ENCODE measurements at places on chromosomes 7 and 10.

DNA sequence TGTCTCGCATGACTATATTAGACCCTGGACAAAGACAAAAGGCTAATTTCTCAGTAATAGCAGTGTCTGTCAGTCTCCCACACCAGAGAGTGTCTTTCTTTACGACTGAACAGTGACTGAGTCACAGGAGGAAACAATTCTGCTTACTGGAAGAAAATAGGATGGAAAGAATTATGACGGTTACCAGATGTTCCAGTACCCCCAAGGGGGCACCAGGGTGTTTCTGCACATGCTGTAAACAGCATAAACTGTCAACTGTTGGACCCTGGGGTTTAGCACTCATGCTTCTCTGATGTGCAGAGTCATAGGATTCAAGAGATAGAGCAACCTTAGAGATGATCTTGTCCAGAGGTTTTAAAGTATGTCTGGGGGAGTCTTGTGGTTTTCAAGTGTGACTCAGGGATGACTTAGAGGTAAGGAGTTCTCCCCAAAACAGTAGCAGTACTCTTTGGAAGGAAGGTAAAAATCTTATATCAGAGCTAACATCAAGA is 291.7 kb downstream of the THSD7A start:
- no peak for DNase-seq

DNA sequence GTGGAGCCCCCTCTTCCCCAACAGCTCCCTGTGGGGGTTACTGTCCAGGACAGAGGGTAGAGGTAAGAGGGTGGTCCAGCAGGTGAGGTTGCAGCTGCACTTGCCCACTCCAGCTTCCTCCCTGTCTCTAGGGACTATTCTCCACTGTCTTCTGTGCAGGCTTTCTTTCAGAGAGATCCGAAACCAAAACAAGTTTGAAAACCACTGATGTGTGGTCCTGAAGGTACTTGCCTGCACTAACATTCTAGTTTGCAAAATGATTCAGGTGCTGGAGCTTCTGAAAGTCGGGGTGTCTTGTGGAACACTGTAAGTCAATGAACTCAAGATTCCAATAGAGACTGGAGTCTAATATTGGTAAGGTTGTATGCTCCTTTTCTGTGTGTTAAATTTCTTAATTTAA is 63.1 kb downstream of the BLNK start:
- no peak for DNase-seq

- no peak for DNase-seq
These were observed 19.9 kb downstream of the CASD1 start for GRCh38 chr7:94529516-94529915.

DNA sequence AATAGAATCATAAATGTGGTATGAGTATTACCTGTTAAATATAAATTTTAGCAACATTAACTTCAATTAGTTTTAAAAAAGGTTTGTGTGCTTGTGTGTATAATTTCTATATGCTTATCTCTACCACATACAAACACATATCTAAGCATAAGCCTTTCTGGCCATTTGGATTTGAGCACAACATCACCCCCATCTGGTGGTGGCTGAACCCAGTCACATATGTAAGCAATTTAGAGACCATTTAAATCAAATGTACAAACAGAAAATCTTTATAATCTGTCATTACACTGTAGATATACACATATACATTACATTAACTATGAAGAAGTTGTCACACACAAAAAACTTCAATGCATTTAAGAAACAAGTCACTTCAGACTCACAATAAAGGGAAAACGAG is 31.7 kb downstream of the GPR22 start:
- DNase-seq = peak; percentile 84

- DNase-seq = no peak
These were observed 139.3 kb upstream of the TCF7L2 start for GRCh38 chr10:112810711-112811151.

- DNase-seq = peak; percentile 65
These were observed 1.2 kb downstream of the UCN3 start for GRCh38 chr10:5365928-5366327.

DNA sequence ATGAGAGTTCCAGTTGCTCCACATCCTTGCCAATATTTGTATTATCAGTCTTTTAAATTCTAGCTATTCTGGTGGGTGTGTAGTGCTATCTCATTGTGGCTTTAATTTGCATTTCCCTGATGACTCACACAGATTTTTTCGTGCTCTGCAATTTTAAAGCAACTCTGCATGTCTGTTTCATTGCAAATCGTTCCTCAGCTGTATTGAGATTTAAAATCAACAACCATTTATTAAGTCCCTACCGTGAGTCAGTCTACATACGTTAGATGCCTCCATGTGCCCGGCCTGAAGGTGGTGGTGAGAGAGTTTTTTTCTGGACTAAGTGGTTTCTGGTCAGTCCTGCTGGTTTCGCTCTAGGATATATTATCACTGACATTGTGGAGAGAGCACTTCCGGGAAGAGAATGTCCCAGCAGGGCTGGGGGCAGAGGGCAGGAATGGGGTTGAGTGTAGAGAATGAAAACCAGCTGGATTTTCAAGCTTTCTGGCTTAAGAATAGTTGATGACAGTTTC is 8.4 kb upstream of the HYCC1 start:
- no peak for DNase-seq

DNA sequence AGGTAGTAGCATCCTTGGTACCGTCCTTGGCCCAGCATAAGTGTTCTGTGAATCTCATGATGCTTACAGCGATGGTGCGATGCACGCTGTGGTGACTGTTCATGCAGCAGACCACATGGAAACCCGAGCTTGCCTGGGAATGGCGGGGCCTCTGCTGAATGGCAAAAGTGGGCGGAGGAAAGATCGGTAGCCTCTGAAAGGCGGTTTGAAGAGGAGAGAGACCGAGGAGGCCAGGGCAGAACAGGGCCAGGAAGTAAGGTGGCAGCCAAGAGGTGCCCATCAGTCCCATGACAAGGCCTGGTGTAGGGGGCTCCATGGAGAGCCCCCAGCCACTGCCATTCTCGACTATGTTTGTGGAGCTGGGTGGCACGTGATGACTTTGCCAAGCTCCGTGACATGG is 33.2 kb upstream of the CNPY1 start:
- DNase-seq = no peak

DNA sequence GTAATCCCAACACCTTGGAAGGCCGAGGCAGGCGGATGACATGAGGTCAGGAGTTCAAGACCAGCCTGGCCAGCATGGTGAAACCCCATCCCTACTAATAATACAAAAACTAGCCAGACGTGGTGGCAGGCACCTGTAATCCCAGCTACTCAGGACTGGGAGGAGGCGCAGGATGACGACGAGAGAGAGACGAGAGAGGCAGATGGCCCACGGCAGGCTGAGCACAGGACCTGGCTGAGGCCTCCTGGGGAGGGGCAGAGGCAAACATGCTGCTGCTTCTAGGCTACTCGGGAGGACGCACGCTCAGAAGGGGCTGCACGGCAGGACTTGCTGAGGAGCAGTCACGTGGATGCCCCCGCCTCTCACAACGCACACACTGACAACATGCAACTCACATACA is 22.4 kb downstream of the DIP2C start:
- no peak for DNase-seq

- DNase-seq = no peak
These were observed 249.8 kb upstream of the LYZL1 start for GRCh38 chr10:29039091-29039490.

GRCh38 chr7:26681819-26682418 is 182.5 kb downstream of the SKAP2 start:
- peak; percentile 41 for DNase-seq

- DNase-seq = no peak
These were observed 11.5 kb downstream of the NPFFR1 start for GRCh38 chr10:70271996-70272924.

DNA sequence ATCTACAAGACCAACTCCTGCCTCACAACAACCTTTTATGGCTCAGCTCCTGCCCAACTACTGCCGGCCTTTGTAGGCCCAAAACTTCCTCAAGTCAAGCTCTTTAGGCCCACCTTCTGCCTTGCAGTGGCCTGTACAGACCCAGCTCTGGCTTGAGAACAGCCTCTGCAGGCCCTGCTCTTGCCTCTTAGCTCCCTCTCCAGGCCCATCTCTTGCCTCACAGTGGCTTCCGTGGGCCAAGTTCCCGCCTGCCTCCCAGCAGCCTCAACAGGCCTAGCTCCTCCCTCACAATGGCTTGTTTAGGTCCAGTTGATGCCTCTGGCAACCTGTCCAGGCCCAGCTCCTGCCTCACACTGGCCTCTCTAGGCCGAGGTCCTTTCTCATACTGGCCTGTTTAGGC is 32.4 kb upstream of the VKORC1L1 start:
- DNase-seq = no peak

GRCh38 chr10:35378541-35379210 is 42.4 kb downstream of the CCNY start:
- peak; percentile 50 for DNase-seq

- no peak for DNase-seq
These were observed at the start of gene TET1 for GRCh38 chr10:68560186-68560942. Gene TET1 (plus strand): TSS chr10:68560337. CDS start chr10:68572339, 12,002 bp downstream.

DNA sequence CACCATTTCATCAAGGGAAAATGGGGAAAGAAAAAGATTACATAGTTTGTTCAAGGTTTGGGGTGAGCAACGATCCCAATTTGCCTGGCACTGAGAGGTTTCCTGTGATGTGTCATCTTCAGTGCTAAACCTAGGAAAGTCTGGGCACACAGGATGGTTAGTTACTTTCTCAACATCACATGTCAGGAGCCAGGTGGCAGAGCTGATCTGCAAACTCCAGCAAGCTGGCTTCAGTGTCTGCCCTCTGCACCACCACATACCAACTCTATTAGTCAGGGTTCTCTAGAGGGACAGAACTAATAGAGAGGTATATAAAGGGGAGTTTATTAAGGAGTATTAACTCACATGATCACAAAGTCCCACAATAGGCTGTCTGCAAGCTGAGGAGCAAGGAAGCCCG is 11.3 kb downstream of the ADAM12 start:
- no peak for DNase-seq
